ENCODE measurements at places on chromosomes 7 and 10.

DNA sequence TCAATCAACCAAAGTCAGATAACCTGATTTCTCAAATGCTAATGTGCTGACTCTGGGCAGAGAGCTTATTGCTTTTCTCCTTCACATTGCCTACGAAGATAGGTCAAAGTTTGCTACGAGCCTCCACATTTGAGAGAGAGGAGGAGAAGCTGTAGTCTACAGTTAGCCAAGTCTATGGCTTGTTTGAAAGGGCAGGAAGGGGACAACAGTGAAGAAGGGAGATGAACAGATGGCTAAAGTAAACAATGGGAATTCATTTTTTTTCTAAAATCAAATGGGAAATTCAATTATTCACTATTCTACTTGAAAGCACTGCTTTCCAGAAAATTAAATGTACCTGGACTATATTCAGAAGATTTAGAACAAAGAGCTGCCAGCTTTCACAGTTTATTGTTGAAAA is 126.7 kb upstream of the C1QL3 start:
- no peak for DNase-seq

- DNase-seq, result no peak
Measured at GRCh38 chr10:86113501-86113900, 253.1 kb downstream of the GRID1 start.

- DNase-seq, result no peak
Measured at GRCh38 chr10:31836569-31837406, 91.8 kb downstream of the ARHGAP12 start.

- DNase-seq, result no peak
Measured at GRCh38 chr7:151339651-151340382, 1.8 kb upstream of the NUB1 start.

- no peak for DNase-seq
Measured at GRCh38 chr7:92737706-92738105, 98.7 kb downstream of the CDK6 start.

- no peak for DNase-seq
Measured at GRCh38 chr7:107931740-107932515, 40.9 kb downstream of the DLD start.

DNA sequence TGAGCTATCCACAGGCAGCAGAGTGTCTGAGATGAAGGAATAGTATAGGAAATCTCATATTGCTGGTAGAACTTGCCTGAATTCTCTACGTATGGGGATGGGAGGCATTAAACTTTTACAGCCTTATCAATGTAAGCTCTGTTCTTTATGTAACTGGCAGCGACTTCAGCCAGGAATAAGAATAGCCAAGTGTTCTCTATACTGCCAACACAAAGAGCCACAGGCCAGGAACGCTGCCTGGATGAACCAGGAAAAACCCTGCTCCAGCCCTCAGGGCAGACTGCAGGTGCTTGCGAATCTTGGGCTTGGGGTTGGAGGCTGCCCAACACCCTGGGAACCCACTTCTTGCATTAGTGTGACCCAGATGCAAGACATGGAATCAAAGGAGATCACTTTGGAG is 6.1 kb upstream of the OLAH start:
- no peak for DNase-seq

- DNase-seq, result no peak
Measured at GRCh38 chr7:93578762-93579161, 4.2 kb upstream of the CALCR start.

GRCh38 chr10:13346283-13347042 is 1.6 kb downstream of the SEPHS1 start:
- no peak for DNase-seq

DNA sequence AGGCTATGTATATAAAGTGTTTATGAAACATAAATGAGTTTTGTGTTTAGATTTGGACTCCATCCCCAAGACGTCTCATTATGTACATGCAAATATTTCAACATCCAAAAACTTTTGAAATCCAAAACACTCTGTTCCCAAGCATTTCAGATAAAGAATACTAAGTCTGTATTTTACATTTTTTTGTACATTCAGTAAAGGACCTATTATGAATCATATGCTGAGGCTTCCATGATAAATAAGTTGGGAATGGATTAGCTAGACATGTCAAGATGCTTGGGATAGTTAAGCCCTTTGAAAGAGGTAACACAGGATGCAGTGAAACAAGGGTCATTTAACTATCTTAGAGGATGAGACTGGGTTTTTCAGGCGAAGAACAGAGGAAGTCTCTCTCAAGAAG is 262.9 kb downstream of the SNX13 start:
- no peak for DNase-seq

GRCh38 chr10:62352356-62352970 is 21.7 kb upstream of the ZNF365 start:
- no peak for DNase-seq

DNA sequence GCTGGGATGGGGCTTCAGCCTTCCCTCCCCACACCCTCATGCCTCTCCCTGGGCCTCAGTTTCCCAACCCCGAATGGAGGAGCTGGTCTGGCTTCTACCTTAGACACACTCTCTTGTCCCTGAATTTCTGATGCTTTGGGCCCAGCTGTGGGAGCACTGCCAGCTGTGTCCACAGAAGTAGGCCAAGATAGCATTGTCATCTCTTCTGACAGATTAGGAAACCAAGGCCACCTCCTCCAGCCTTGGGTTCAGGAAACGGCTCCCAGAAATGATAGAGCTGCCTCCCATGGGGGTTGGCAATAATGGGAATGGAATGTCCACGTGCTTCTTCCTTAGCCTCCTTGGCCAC is 1.3 kb downstream of the PPIF start:
- DNase-seq, result no peak

GRCh38 chr10:118500477-118501104 is 94.9 kb downstream of the PRLHR start:
- DNase-seq, result no peak

DNA sequence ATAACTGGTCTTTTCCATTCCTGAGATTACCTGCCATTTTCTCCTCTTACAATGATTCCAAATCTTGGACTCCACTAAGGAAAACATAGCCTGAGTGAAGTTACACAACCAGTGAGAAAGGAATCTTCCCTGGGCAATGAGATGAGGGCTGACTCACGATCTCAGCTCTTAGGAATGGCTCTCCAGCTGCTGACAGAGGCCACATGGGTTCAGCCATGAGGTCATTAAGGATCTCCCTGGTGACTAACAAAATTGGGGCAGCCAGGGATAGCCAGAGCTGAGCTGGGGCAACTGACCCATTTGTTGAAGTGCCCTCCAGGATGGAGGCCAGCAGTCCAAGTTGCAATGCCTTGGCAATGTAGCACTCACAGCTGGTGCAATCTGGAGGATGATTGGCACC is 78.7 kb upstream of the MKLN1 start:
- DNase-seq, result peak; percentile 77

DNA sequence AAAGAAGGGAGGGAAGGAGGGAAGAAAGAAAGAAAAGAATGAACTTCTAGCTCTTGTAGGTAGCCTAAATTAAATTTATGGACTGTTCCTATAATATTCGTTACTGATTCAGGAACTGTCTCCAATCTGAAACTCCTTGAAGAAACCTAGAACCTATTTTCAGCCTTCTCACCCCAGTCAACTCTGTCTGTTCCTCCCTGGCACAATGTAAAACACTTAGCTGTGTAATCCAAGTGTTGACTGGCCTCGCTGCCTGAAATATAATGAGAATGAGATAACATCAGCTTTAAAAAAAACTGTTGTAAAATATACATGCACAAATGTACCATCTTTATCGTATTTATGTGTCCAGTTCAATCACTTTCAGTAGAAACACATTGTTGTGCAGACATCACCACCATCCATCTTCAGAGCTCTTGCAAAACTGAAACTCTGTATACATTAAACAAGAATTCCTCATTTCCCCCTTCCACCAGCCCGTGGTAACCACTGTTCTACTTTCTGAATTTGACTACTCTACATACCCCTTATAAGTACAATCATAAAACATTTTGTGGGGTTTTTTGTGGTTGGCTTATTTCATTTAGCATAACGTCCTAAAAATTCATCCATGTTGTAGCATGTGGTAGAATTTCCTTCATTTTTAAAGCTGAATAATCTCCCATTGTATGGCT is 6.3 kb upstream of the C7orf33 start:
- no peak for DNase-seq
